ENCODE measurements at places on chromosomes 5 and 9. TPM values are rescaled to one million over a fixed set of nuclear protein-coding genes. Genes with fewer than 3 reads are reported as not detected.

Gene KCNN2
- total RNA-seq: 0.16 TPM

DNA sequence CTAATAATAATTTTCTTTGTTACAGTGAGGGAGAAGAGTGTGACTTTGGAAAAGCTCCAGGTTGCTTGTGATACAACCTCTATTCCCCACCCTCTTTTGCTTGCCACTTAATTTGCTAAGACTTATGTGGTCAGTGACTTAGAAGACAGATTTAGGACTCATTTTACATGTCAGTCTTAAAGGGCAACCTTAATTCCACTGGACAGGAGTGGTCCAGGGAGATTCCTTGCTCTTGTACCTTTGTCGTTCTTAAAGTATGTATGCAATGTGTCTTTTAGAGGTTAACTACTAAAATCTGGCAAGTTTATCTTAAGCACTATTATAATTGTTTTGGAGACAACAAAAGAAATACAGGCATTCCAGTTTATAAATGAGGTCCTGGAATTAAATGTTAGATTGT, 20.0 kb downstream of the SLC30A5 start:
- H3K4me3 ChIP-seq: no peak overlapping the region
- H3K36me3 ChIP-seq: peaks cover 4% of the 10 kb centered on the region
- H3K27ac ChIP-seq: no peak overlapping the region

DNA sequence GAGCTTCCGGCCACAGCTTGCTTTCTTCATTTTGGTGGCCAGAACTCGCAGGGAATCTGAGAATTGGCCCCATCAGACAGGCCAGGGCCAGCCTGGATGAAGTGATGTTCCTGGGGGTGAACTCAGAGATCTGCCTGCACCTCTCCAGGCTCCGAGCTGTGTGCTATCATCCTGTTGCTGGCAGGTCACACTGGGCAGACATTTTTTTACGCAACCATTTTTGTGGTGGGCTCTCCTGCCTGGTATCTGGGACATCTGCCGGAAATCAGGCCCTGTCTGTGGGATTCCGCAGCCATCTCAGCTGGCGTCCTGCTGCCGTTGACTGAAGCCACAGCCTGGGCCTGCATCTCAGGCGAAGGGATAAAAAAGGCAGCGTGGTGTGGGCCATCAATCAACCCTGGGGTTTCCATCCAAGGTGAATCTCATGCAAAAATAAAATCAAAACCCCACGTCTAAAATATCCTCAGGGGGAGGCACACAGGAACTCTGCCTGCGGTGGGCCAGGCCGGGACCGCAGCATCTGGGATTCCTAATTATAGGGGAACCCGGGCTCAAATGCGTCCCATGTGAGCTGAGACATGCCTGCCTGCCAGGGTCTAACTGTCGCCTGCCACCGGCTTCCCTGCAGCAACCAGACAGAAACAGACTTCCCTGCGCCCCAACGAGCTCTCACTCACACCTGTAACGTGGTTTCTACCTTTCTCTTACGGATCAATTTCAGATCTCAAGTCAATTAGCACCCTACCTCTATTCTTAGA, 174.3 kb downstream of the SYK start:
- H3K4me3 ChIP-seq: no peak overlapping the region
- H3K27me3 ChIP-seq: no peaks in the 10 kb centered on the region
- H3K4me1 ChIP-seq: no peaks in the 10 kb centered on the region
- H3K36me3 ChIP-seq: no peaks in the 10 kb centered on the region
- DNase-seq: no peak
- H3K27ac ChIP-seq: no peak overlapping the region

DNA sequence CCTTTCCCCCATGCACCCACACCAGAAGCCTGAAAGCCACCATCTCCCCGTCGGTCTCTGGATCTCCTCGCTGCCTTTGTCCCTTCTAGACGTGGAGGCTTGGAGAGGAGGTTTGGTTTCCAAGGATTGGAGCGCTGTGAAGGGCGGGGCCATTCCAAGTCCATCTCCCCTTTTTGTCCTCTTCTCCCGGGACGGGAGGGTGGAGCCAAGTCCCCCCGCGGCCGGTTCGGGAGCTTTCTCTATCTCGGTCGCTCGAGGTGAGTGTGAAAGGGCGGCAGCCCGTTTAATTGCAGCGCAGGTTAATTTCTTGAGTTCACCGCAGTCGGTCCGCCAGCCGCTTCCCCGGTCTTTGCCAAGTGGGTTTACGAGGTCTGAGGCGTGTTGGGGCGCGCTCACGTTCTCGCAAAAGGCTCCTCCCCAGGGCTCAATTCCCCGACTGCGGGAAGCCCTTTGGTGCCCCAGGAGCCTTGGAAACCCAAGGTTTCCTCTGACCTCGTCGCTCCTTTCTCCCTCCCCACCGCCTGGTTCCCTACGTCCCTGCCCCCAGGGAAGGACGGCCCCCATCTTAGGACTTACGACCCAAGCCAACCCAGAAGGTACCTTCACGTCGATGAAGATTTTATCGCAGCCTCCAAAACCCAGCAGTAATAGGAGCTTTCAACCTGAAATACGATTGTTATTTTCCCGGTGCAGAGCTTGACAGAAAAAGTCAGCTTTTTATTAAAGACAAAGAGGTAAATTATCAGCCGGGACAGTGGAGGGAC, 2.8 kb upstream of the ZNF462 start:
- peak overlapping the region; percentile 65 for H3K4me3 ChIP-seq
- DNase-seq: peak; percentile 60
- no peaks in the 10 kb centered on the region for H3K27me3 ChIP-seq
- no peaks in the 10 kb centered on the region for H3K4me1 ChIP-seq

Gene IFNB1
- total RNA-seq: not detected

DNA sequence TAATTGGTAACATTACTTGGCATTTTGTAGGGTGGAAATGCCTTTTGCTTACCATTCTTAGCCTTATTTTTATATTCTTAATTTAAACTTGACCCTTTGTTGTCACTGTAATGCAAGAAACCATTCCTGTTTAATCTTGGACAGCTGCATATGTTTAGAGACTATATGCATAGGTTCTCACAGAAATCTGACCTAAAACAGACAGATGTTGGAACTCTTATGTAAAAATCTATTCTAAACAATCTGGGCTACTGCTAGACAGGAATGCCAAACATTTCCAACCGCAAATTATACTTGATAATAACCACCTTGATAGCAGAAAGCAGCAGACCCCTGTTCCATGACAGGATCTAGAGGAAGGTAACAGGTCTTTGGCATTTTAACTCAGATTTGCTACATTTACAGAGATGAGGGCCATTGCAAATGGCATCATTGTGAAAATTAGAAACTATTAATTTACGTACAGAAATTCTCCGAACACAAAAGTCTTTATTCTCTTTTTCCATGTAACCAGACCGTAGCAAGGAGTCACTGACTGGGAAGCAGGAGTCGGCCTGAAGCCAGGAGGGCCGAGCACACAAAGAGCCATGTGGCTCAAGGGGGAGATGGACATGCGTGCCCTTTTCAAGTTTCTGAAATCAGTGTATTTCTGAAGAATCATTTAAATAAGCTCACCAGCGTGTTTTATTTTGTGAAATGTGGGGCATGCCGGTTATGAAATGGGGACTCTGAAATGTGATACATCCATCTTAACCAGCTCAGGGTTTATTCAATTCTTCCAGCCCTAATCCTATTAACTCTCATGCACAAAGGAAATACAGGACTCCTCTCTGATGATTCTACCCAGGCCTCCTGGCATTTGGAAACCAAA, 139.3 kb downstream of the AOPEP start:
- peak overlapping the region; percentile 52 for H3K27ac ChIP-seq
- no peak overlapping the region for H3K4me3 ChIP-seq
- H3K27me3 ChIP-seq: no peaks in the 10 kb centered on the region
- no peaks in the 10 kb centered on the region for H3K36me3 ChIP-seq
- DNase-seq: no peak

DNA sequence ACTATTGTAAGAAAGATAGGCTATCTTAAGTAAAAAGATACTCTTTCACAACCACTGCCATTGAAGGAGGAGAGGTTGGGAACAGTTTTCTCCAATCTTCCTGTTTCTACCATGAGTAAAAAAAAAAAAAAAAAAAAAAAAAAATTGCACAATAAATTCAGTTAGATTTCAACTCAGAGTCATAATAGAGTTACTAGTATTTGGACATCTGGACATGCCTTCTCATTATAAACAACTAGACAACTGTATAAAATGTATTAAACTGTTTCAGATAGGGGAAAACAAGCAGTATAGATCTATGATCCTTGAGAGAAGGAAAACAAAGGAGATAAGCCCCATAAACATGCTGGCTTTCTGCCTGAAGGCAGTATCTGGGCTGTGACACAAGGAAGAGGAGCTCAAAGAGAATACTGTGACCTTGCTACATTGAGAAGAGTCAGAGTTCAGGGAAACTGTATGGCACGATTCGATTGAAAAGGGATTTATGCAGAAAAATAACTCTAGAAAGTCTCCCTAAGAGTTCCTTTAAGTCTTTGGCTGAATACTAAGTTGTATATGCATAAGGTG, 249.2 kb upstream of the POU5F2 start:
- no peak for DNase-seq
- no peak overlapping the region for H3K4me3 ChIP-seq
- H3K27ac ChIP-seq: no peak overlapping the region
- no peaks in the 10 kb centered on the region for H3K36me3 ChIP-seq
- no peaks in the 10 kb centered on the region for H3K4me1 ChIP-seq

DNA sequence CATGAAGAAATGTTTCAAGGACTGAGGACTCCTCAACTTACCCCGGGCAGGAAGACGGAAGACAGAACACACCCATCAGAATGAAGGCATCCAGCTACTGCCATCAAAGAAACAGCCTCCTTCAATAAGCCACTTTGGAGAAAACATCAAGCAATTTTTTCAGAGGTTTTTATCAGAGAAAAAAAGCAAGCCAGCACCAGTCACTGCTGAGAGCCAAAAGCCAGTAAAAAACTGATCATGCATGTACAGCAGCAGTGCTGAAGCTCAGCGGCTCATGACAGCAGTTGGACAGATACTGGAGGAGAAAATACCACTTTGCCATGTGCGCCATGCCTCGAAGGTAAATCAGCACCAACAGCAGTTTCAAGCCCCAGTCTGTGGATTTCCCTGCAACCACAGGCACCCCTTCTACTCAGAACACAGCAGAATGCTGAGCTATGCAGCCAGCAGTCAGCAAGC, 10.1 kb upstream of the ZNF484 start:
- H3K27ac ChIP-seq: no peak overlapping the region
- no peaks in the 10 kb centered on the region for H3K36me3 ChIP-seq
- no peaks in the 10 kb centered on the region for H3K27me3 ChIP-seq

GRCh38 chr9:10007356-10007755, 605.4 kb downstream of the PTPRD start:
- H3K27ac ChIP-seq: no peak overlapping the region
- H3K4me3 ChIP-seq: no peak overlapping the region
- H3K36me3 ChIP-seq: no peaks in the 10 kb centered on the region
- no peak for DNase-seq
- H3K27me3 ChIP-seq: no peaks in the 10 kb centered on the region

DNA sequence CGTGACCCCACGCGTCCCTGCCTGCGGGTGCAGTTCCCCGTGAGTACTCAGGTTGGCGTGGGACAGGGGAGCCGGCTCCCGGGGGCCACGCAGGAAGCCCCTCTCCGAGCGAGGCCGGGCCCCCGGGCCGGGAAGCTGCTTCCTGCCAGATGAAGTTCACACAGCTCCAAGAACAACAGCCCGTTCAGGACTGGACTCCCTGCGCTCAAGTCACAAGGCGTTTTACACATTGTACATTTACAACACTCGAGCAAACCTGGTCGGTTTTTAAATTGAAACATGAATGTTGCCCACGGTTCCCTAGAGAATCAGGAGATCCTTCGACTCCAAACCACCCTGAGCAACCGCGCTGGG, 22.4 kb downstream of the SLC9A3 start:
- H3K4me1 ChIP-seq: no peaks in the 10 kb centered on the region
- DNase-seq: no peak
- H3K27ac ChIP-seq: no peak overlapping the region
- peaks cover 80% of the 10 kb centered on the region for H3K27me3 ChIP-seq

Gene SLC6A7
- 0.15 TPM for total RNA-seq

DNA sequence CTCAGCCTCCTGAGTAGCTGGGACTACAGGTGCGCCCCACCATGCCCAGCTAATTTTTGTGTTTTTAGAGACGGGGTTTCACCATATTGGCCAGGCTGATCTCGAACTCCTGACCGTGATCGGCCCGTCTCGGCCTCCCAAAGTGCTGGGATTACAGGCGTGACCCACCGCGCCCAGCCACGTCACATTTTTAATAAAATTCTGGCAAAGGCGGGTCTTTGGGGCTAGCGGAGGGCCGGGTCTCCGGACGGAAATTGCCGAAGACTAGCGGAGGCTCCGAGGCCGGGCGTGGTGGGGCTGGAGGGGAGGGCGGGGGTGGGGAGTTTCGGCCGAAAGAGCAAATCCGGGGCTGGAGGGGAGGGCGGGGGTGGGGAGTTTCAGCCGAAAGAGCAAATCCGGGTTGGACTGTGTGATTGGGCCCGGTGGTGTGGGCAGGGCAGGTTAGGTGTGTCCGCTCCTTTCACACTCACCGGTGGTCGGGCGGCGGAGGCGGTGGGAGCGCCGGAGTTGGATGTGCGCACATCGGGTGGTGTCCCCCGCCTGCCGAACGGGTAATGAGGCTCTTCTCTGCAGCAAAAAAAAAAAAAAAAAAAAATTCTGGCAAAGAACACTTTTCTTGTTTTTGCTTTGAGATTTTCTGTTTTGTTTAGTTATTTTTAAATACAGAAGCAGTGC, 27.1 kb downstream of the RUFY1 start:
- H3K27me3 ChIP-seq: no peaks in the 10 kb centered on the region
- no peaks in the 10 kb centered on the region for H3K4me1 ChIP-seq
- no peak for DNase-seq
- no peak overlapping the region for H3K4me3 ChIP-seq
- H3K27ac ChIP-seq: no peak overlapping the region

GRCh38 chr9:18890372-18890771, 142.6 kb downstream of the SAXO1 start:
- no peak overlapping the region for H3K27ac ChIP-seq
- H3K4me3 ChIP-seq: no peak overlapping the region
- no peaks in the 10 kb centered on the region for H3K4me1 ChIP-seq
- no peaks in the 10 kb centered on the region for H3K36me3 ChIP-seq
- no peaks in the 10 kb centered on the region for H3K27me3 ChIP-seq

DNA sequence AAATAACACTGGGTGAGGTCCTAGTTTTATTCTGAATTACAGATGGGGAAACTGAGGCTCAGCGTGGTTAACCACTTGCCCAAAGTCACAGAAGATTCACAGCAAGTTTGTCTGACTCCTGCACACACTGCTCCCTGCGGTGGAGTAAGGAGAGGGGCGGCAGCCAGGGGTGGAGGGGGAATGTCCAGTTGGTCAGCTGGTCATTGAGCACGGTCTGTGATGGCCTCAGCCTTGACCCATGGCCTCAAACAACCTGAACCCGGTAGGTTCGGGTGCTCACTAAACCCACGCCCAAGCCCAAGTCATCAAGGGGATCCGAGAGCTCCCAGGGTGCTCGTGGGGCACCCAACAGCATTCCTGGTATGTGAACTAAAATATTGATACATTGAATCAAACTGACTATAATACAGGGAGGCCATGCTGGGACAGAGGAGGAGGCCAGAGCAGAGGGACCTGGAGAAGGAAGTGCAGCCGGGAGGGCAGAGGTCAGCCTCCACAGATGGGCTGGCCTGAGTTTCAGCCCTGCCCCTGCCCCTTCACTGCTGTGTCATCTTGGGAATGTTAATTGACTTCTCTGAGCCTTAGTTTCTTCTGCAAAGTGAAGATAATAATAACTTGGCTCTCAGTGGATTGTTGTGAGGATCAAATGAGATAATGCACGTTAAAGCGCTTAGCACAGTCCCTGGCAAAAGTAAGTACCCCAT, 3.6 kb upstream of the IL17B start:
- no peak for DNase-seq
- H3K27me3 ChIP-seq: no peaks in the 10 kb centered on the region
- H3K27ac ChIP-seq: peak overlapping the region; percentile 91
- no peaks in the 10 kb centered on the region for H3K36me3 ChIP-seq

Gene SCGB3A1
- total RNA-seq: 8.8 TPM
